ENCODE measurements at places on chromosomes 12 and 14.
A peak's percentile ranks its signal among the peaks of the same experiment; 100 is the strongest.

GRCh38 chr12:108369736-108370396 is 30.8 kb upstream of the CMKLR1 start:
- DNase-seq = no peak

DNA sequence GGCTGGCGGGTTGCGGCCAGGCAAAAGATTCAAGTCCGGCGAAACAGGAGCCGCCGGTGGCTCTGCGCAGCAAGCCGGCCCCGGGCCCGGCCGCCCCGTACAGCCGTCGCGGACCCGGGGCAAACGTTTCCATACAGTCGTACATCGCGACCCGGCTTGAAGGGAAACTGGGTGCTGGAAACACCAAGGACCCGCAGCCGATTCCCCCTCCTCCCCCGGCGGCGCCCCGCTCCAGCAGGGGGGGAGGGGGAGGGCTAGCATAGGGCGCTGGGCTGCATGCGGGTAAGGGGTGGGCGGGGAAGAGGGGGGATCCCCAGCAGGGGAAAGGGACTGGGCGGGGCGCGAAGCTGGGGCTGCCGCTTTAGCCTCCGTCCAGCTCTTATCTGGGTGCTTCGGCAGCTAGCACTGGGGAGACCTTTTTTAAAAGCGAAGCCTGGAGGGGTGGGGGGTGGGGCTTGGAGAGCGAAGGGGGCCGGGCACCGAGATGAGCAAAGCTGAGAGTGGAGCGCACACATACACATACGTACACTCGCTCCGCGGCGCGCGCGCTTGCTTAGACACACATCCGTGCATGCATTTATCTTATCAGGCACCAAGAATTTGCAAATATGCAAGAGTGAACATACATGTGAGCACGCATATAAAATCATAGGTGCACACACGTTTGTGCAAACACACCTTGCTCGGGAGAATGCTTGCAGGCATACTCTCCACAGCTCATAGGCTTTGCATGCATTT is 11.9 kb downstream of the RARG start:
- DNase-seq = peak; percentile 72

GRCh38 chr14:23482823-23483148 is 13.3 kb downstream of the NGDN start:
- DNase-seq = no peak

GRCh38 chr12:110176745-110177144 is 52.6 kb downstream of the IFT81 start:
- DNase-seq = no peak

- no peak for DNase-seq
Measured at GRCh38 chr14:96497087-96497486, 5.1 kb upstream of the PAPOLA start.

GRCh38 chr14:99374964-99375363 is 103.0 kb upstream of the BCL11B start:
- no peak for DNase-seq

GRCh38 chr14:77251870-77252269 is 19.1 kb downstream of the NGB start:
- DNase-seq = no peak

DNA sequence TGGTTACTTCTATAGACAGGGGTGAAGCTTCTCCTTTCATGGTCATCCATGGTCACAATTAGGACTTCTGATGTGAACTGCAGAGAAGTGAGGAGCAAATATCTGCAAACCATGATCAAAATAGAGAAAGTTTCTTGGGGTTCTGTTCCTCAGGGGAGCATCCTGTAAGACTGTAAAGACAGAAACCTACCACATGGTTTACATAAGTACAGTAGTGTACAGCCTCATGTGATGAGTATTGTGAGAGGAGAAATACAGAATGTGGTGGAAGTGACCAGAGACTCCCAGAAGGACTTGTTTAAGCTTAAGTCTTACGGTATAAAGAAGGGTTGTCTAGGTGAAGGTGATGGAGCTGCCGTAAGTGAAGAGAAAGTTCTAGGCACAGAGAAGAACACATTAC is 484.7 kb downstream of the LRIG3 start:
- no peak for DNase-seq

DNA sequence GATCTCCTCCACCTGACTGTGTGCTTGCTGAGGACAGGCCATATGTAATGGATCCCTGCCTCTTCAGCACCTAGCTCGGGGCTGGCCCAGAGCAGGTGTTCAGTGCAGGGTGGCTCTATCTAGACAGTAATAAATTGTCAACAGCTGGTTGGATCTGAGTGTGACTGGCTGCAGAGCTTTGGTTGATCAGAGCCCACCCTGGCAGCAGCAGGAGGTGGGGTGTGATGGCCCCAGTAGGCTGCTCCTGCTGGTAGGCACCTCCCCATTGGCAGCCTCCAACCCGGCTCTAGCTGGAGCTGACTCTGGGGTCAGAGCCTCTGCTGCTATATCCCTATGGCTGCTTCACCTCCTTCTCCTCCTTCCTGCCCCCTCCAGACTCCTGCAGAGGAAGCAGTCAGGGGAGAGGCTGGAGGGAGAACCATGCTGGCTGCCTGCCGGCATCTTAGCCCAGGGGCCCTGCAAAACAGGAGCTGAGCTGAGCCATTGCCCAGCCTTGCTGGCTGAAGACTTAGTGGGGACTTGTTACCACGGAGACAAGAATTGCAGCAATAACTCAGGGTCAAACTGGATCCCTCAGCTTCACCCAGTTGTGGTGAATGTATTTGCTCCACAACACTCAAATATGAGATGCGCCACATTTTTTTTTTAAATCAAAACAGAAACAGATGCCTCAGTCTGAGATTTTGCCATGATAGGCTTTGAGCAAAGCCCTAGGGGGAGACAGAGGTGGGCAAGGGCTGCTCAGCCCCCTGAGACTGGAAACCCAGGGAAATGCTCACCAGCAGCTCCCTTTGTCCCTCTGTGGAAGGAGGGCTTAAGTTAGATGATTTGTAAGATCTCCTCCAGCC is 22.2 kb downstream of the TMEM63C start:
- DNase-seq = no peak

GRCh38 chr14:86464341-86464740 is 934.4 kb downstream of the FLRT2 start:
- DNase-seq = no peak

GRCh38 chr12:10623131-10623530 is 9.7 kb upstream of the MAGOHB start:
- DNase-seq = no peak

GRCh38 chr12:54040648-54041047 is 7.8 kb downstream of the HOXC5 start:
- DNase-seq = no peak

- no peak for DNase-seq
Measured at GRCh38 chr14:53148671-53149070, 4.5 kb downstream of the DDHD1 start.

GRCh38 chr12:65209655-65210043 is 40.3 kb downstream of the LEMD3 start:
- no peak for DNase-seq

DNA sequence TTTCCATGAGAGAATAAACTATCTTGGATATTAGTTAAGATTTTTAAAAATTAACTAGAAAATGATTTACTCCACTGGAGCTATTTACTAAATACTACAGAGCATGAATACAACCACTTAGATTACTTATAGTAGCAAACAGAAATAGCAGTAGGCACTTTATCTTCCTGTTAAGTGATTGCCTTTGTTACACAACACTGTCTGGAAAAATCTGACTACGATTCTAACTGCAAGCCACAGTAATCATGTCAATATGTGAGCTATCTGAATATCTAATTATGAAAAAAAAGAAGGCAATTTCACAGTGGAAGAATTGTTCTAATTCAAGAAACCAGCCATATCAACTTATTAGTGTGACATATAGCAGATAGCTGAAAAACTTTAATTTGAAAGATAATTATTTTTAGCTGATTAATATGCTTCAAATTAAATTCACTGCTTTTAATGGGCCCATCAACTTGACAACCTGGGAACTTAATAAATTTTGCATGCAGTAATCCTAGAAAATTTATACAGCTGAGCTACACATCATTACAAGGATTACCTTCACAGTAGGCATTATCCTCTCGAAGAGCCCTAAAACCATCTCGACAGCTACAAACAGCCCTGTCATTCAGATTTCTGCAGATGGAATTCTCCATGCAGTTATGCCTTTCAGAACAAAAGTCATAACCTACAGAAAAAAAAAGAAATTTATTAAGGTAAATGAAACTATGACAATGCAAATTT is 172.8 kb downstream of the NELL2 start:
- no peak for DNase-seq
